ENCODE measurements at places on chromosomes 4 and X.

GRCh38 chrX:12002876-12003275 lies 135.4 kb upstream of the FRMPD4 start:
- no peak for DNase-seq

DNA sequence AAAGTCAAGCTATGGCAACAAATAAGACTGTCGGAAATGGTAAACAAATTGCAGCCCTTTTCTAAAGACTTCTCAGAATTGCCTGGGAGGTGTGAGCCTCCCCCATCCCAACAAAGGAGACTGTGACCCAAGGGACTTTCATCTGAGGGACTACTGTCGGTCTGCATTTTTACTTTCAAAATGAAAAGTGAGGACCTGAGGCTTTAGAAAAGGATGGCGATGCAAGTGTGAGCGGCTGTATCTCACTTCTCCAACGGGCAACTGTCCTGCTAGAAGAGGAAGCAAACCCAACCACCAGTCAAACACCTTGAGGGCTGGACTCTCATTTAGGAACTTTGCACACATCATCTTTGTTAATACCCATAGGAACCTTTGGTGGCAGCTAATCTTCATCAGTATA lies 62.6 kb upstream of the CLNK start:
- DNase-seq = no peak

- no peak for DNase-seq
Observed at GRCh38 chr4:138522366-138522765, 280.2 kb upstream of the SLC7A11 start.

DNA sequence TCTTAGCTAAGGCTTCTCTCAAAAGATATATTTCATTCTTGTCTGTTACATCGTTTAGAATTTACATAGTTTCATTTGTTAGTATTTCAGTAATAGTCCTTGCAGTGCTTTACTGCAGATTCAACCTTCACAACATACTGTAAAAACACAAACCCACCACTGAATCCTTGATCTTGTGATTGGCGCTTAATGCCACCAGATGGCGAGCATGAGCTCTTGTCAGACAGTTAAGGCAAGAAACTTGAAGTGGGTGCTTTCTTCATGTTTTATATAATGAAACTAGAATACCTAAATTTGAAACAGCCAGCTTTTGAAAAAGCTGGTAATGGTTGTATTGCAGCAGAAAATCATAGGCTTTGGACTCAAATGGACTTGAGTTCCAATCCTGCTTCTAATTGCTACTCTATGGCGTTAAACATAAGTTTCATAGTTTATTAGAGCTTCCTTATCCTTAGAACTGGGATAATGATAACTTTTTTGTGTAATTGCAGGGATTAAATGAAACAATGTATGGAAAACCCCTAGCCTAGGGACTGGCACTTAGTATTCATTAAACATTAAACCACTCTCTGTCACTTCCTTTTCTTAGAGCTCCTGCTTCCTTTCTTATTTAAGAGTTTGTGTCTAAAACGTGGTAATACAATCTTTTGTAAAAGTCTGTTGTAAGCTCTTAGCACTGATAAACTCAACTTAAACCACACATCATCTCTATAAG lies 95.1 kb downstream of the USP9X start:
- peak; percentile 66 for DNase-seq

DNA sequence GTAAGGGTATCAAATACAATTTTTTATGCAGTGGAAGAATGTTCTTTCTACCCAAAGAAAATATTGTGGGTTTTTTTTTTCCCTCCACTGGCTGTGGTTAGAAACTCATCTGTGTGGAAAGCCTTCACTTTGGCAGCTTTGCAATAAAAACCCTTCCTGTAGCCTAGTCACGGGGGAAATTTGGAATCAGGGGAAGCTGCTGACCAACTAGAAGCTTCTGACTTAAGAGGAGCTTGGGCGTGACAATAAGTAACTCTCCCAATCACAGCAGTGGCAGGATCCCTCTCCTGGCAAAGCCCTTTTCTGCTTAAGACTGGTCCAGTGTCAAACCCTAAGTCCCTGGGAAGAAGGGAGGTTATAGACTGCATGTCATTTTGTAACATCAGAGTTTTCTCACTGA lies 87.9 kb downstream of the LRRC66 start:
- DNase-seq = no peak

- no peak for DNase-seq
Observed at GRCh38 chrX:124736553-124737270, 390.3 kb downstream of the SH2D1A start.

DNA sequence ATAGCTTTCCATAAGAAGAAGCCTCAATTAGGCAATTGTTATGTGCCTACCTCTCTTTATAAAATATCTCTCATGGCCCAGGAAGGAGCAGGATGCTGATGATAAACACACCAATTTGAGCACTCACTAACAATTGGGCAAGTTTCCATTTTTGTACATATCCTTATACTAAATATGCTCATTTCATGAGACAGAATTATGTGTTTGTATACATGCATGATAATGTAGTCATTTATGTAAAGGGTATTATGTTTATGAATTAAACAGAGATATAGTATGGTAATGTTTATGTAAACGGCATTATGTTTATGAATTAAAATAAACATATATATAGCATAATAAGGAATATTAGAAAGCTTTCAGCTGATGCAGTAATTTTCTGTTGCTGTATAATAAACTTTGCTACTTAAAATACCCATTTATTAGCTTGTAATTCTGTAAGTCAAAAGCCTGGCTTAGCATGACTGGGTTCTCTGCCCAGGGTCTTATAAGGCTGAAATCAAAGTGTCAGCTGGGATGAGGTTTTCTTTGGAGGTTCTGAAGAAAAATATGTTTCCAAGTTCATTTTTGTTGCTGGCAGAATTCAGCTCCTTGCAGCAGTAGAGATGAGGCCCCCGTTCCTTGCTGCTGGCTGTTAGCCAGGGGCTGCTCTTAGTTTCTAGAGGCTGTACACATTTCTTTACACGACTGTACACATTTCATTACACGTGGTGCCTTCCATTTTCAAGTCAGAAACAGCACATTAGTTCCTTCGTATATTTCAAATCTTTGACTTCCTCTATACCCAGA lies 89.0 kb downstream of the GLRA2 start:
- no peak for DNase-seq

GRCh38 chr4:41442810-41443209 lies 95.1 kb upstream of the LIMCH1 start:
- DNase-seq = no peak

- DNase-seq = no peak
Observed at GRCh38 chrX:126967225-126967624, 147.7 kb downstream of the PRR32 start.
